ENCODE measurements at places on chromosomes 12 and 14.

GRCh38 chr14:41154143-41154807 is 452.4 kb upstream of the LRFN5 start:
- no peak for DNase-seq

GRCh38 chr14:21120686-21121085 is 19.8 kb downstream of the TMEM253 start:
- no peak for DNase-seq

DNA sequence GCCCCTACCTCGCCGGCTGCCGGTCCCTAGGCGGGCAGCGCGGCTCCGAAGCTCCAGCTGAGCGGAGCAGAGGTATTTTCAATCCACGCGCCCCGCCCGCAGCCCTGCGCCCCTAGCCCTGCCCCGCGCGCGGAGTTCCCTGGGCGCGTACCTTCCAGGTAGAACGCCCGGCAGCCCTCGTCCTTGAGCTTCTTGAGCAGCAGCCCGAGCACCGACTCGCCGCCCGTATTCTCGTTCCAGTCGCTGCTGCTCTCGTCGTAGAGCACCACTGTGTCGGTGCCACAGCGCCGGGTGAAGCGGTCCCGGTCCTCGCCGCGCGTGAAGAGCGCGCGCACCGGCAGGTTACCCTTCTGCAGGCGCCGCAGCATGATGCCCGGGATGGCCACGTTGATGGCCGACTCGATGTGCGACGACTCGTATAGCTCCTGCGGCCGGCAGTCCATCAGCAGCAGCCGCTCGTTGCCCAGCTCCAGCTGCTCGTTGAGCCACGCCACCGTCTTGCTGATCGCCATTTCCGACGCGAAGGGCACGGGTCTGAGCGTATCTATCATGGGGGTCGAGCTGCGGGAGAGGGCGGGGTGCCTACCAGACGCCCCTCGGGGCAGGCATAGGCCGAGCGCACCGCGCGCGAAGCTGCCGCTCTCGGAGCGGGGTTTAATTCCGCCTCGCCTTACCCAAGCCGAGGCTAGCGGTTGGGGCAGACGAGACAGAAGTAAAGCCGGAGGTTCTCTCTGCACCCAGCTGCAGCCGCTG is 636 bp downstream of the DUSP6 start:
- DNase-seq = peak; percentile 24

GRCh38 chr12:126069549-126070165 is 1004.4 kb downstream of the AACS start:
- DNase-seq = no peak

- DNase-seq = no peak
Observed at GRCh38 chr14:34750670-34751069, 36.3 kb upstream of the CFL2 start.

- no peak for DNase-seq
Observed at GRCh38 chr12:24034160-24034559, 84.7 kb upstream of the SOX5 start.

Data from activated T-cell treated with anti-CD3 and anti-CD28 coated beads for 1 hour (primary cell).